ENCODE measurements at places on chromosomes 7 and 10. TPM values are rescaled to one million over a fixed set of nuclear protein-coding genes. Genes with fewer than 3 reads are reported as not detected.

ACBD5 gene
- 28.3 TPM for total RNA-seq

PPP1R9A gene
- total RNA-seq, result 30.8 TPM

GJD4 gene
- not detected for total RNA-seq

TFR2 gene
- 1.2 TPM for total RNA-seq

GIMAP4 gene
- total RNA-seq, result 10.5 TPM

SUPV3L1 gene
- 27.5 TPM for total RNA-seq

PON1 gene
- total RNA-seq, result not detected

NPY gene
- 0.55 TPM for total RNA-seq

SLC18A3 gene
- 1.6 TPM for total RNA-seq
